RWPE1 (cell line): ENCODE measurements at places on chromosomes 11 and 22.

- DNase-seq: no peak
Measured at GRCh38 chr11:657691-658126, 20.6 kb downstream of the DRD4 start.

- no peak for DNase-seq
Measured at GRCh38 chr22:17436981-17437412, 67.7 kb downstream of the CECR2 start.

DNA sequence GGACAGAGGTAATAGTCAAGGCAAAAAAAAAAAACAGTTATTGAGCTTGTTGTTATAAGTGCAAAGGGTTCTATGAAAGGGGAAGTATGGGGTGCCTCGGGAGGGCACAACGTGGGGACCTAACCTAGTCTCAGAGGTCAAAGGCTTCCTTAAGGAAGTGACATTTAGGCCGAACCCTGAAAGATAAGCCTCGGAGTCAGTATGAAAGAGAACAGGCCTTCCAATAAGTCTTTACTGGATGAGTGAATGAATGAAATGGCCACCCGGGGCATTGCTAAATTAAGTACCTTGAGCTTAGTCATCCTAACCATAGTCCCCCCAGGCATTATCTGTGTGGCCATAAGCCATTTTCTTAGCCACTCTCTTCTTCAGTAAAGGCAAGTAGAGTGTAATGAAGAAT lies 19.7 kb downstream of the FLI1 start:
- DNase-seq: no peak

- no peak for DNase-seq
Measured at GRCh38 chr11:119346605-119347004, at the start of gene MFRP. TSS of gene MFRP (minus strand) at chr11:119346705. CDS start at chr11:119346513, 192 bp downstream.

- no peak for DNase-seq
Measured at GRCh38 chr11:65298131-65298535, 16.5 kb upstream of the CDC42EP2 start.

GRCh38 chr11:131392528-131393255 lies 22.3 kb downstream of the NTM start:
- no peak for DNase-seq

- DNase-seq: no peak
Measured at GRCh38 chr11:68128682-68129327, 7.6 kb upstream of the CHKA start.

DNA sequence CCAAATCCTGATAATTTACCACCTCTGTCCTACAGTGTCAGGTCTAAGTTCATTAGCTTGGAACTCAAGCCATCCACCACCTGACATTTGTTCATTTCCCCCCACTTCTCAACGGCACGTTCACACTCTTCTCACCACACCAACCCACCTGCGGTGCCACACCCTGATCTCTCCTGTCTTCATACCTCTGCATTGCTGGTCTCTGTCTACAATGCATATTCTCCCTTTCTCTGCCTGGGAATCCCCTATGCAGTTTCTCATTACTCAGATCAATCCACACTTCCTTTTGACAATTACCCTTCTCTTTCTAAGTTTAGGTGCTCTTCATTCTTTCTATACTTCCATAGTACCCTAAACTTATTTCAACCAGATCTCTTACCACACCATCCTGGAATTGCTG lies 20.4 kb upstream of the EMSY start:
- DNase-seq: no peak

GRCh38 chr11:75147875-75148263 lies 3.0 kb upstream of the SLCO2B1 start:
- no peak for DNase-seq

DNA sequence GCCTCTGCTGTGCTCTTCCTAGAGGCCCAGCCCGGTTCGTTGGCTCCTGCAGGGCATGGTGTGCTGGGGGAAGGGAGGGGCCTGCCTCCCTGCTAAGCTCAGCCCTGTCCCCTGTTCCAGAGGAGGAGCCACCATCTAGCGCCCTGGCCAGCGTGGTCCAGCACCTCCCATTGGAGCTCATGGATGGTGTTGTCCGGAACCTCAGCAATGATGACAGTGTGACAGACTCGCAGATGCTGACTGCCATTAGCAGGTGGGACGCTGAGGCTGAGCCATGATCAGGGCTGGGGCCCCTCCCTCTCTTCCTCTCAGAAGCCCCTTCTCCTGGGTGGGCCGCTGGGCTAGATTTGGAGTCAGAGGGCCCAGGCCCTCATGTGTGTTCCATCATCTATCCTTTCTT lies 9.1 kb downstream of the USP35 start:
- no peak for DNase-seq

DNA sequence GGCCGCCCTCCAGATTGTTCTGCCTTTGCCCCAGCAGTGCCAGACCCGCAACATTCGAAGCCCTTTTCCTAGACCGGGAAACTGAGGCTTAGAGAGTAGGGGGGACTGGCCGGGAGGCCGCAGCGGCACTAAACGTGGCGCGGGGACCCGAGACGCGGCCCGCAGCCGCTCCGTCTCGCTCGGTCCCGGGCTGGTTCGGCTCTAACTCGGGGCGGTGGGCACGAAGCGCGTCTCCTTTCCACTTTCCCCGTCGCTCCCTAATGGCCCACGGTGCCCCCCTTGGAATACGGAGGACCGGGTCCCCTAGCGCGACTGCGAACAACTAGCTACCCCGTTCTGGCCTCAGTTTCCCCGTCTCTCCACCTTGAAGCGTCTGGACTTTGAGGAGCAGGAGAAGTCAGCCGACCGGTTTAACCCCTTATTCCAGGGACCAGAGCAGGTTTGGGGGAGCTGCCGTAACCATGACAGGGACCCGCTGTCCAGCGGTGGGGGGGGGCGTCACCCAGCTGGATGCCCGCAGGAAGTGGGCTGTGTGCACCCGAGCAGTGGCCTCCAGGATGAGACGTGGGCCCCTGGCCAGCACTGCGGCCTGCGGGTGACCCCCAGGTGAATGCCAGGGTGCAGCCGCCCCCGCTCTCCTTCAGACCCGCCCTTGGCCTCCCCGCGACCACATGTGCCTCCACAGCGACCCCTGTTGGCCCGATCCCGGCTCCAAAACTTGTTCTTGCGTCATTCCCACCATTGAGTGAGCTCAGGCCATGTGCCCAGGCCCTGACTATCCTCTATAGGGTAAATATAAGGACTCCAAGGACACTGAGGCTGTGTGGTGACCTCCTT lies 1.1 kb downstream of the CDC42EP1 start:
- DNase-seq: peak; percentile 77

- no peak for DNase-seq
Measured at GRCh38 chr22:19523240-19524169, 705 bp downstream of the CLDN5 start.
